HT-29 (cell line): ENCODE measurements at places on chromosomes 11 and 22. TPM values are rescaled to one million over a fixed set of nuclear protein-coding genes. Genes with fewer than 3 reads are reported as not detected.

DNA sequence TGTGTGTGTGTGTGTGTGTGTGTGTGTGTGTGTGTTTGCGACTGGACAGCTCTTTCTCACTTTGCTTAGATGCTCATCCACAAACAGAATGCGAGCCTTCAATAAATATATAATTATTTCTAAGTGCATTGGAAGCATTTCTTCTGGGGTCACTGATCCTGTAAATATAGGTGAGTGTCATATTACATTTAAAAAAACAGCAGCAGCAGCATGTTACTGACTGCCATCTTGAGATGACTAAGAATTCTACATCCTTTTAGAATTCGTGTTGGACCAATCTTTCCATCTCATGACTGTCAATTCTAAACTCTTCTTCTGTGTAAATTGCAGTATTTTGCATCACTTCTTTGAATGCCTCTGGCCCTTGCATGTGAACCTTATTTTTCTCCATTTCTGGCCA is 238.0 kb upstream of the DDI1 start:
- DNase-seq: no peak

DNA sequence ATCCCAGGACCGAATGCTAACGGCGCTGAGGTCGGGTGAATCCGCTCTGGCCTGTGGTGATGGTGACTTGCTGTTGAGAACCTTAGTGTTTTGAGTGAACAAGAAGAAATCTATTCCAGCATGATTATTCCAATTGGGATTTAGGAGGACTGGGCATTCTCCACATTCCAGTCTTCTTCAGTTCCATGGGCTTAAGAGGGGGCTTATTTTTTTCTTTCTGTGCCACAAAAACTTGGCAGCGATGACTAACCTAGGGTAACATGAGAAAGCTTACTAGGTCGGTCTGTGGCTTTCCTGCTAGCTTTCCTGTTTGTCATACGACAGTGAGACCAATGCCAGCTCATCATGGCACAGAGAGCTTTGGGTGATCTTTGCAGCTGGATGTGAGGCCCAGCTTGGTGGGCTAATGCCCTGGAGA is 62.9 kb upstream of the ATXN10 start:
- DNase-seq: no peak

DNA sequence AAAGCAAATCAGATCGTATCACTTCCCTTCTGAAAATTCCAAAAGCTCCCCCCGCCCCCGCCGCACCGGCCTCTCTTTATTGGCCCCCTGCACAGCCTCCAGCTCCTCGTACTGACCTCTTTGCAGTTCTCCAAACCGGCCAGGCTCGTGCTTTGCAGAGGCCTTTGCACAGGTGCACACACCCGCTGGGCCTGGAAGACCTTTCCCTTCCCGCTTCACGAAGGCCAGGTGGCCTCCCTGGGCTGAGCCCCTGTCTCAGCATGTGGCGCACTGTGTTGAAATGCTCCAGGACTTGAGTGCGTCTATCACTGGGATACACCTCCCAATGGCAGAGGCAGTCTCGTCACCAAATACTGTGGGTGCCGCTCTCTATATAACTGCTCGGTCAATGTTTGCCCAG is 13.2 kb upstream of the ADA2 start:
- DNase-seq: no peak

- peak; percentile 7 for DNase-seq
Observed at GRCh38 chr11:96827164-96827563, 437.4 kb downstream of the JRKL start.

DNA sequence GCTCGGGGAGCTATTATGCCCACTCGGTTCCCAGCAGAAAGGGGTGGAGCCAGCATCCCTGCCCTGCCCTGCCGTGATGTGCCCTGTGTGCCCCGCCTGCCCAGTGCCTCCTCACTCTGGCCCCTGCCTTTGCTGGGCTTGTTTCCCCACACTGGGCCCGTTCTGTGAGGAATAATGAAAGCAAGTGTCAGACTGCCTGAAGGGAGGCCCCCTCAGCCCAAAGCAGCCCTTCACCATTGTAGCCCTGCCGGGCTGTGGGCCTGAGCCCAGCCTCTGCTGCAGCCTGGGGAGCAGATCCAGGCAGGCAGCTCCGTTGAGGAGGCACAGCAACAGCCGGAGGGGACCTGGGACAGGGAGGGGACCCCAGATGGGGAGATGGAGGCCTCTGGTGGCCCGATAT is 20.2 kb upstream of the NEFH start:
- no peak for DNase-seq

DNA sequence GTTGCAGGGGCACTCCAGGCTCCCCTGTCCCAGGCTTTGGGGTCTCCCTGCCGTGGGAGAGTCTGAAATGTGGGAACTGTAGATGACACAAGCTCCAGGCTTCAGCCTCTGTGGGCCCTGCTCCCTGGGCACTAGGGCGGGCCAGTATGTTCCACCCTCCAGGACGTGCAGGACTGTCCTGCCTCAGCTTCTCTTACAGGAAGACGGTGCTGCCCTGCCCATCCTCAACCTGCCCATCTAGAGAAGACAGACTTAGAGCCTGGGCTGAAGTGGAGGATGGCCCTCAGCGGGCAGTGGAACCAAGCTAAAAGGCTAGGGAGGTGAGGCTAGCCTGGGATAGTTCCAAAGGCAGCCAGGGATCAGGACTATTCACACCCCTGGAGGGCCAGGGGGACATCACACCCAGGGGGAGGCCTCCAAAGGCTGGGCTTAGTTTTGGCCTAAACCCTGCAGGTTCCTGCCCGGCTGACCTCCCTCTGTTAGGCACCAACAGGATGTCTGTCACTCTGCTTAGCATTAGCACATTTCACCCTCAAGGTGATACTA is 4.0 kb upstream of the CERK start:
- no peak for DNase-seq

GRCh38 chr11:132456751-132457328 is 1075.5 kb downstream of the OPCML start:
- no peak for DNase-seq

- DNase-seq: no peak
Observed at GRCh38 chr11:71263386-71263785, 11.0 kb upstream of the SHANK2 start.

DNA sequence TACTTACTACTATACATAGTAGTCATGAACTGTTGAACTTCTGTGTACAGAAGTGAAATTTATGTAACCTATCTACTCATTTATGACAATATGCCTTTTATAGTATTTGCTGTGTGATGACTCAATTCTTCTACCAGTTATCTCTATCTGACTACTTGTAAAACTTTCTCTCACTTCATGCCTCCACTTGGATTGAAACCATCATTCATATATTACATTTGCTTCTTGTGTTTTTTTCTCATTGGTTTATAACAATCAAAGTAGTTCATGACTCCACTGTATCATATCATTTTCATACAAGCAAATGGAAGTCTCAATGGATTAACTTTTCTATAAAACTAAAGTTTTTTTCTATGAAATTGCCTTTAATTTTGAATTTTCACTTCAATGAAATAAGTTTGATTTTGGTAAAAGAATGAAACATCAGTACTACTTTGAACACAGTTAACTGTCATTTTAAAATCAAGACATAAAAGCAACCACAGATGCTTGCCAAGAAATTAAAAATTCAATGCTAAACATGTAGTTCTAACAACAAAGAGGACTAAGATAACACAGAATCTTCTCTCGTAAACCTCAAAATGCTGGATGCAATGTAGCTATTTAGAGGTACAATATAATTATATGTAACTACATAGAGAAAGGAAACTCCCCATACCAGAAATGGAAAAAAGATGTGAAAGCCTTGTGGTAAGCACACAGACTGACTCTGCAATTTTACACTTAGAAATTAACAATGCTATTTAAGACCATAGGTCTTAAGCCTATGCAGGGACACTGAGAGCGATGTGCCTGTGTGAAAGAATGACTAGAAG is 27.6 kb upstream of the EXPH5 start:
- DNase-seq: peak; percentile 59

DNA sequence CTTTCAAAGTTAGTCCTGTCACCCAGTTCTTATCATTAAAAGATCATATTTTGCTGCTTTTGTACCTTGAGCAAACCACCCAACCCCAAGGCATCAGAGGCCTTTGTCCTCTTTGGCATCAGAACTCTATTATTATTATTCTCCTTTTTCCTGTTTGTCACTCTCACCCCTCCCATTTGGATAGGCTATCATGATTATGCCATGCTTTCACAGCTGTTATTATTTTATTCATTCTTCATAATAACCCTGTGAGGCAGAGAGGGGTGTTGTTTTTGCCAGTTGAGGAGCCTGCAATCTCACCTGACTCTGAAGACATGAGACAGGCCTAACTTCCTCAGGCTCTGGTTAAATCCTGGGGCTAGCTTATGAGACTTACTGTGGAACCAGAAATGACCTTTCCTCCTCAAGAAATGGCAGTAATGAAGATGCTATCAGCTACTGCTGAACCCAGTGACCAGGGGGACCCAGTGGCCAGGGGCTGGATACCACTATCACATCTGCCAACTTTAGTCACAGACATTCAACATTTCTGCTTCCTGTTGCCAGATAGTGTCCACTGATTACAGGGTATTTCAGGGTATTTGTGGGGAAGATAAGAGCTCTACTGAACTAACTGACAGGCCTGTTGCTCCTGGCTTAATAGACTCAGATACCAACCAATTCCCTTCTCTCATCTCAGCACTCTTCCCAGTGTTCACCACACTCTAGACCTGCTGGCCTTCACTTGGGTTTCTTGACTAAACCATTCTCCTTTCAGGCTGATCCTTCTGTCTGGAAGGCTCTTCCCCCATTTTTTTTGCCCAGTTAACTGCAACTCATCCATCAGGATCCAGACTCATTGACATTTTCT is 11.8 kb upstream of the SWAP70 start:
- DNase-seq: no peak

- DNase-seq: no peak
Observed at GRCh38 chr11:72740060-72740424, 12.2 kb downstream of the ARAP1 start.

- DNase-seq: no peak
Observed at GRCh38 chr11:1470681-1471611, 15.6 kb downstream of the MOB2 start.

DNA sequence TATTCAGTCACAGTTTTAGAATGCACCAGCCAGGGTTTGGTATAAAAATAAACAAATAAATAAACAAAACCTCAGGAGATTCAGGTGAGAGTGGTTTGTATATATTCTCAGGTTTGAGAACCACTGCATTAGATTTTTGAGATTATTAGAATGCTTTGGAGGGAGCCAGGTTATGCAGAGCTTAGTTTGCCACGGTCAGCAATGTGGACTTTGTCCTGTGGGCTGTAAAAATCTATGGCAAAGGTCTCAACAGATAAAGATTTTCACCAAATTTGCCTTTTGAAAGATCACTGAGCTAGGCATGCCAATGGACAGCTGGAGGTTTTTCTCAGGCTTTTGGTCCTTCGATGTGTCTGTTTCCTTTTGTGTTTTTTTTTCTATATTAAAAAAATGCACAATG is 650.1 kb upstream of the RAG2 start:
- DNase-seq: no peak

- no peak for DNase-seq
Observed at GRCh38 chr11:47327025-47327424, 25.5 kb downstream of the MYBPC3 start.

OLFML1 gene
- total RNA-seq: not detected in 2 replicates

NTM gene
- total RNA-seq: not detected in 2 replicates

TRPM5 gene
- total RNA-seq: 1.7 and 1.8 TPM in 2 replicates

ANAPC15 gene
- 81.1 and 85.9 TPM in 2 replicates for total RNA-seq

OR51B2 gene
- total RNA-seq: not detected in 2 replicates

LAYN gene
- not detected in 2 replicates for total RNA-seq

PDE3B gene
- total RNA-seq: 25.9 and 31.2 TPM in 2 replicates

PATE4 gene
- not detected in 2 replicates for total RNA-seq

CD3D gene
- total RNA-seq: not detected in 2 replicates

KDM4E gene
- total RNA-seq: not detected in 2 replicates

APOL3 gene
- total RNA-seq: 0.70 and 1.7 TPM in 2 replicates

LRRC75B gene
- total RNA-seq: 11.7 and 13.5 TPM in 2 replicates

DCDC1 gene
- 0.37 TPM in 1 of 2 replicates, not detected in the other for total RNA-seq
